ENCODE measurements at places on chromosomes 13 and 19.

GRCh38 chr19:33698576-33699435 lies 77.1 kb downstream of the CHST8 start:
- H3K27ac ChIP-seq, result no peak overlapping the region
- H3K36me3 ChIP-seq, result no peaks in the 10 kb centered on the region
- no peak for DNase-seq
- H3K4me3 ChIP-seq, result no peak overlapping the region

DNA sequence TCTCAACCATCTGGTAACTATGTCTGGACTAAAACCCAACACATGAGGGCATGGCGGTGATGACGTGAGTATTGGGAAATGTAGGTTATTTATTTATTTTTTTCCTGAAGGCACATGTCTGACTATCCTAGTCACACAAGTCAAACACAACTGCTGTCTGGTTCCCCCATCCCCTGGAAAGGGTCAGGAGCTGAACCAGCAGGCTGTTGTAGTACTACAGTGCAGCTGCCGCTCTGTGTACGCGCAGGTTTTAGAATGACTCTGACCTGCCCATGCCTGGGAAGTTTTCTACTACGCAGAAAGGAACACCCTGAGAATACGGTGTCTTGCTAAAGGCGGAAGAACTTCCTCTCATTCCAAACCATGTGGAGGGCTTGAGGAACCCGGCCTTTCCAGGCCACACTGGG lies 1.2 kb downstream of the SLC7A1 start:
- H3K4me1 ChIP-seq, result peaks cover 33% of the 10 kb centered on the region
- H3K27me3 ChIP-seq, result no peaks in the 10 kb centered on the region
- H3K4me3 ChIP-seq, result peak overlapping the region; percentile 95
- peak overlapping the region; percentile 98 for H3K27ac ChIP-seq
- no peak for DNase-seq
- H3K36me3 ChIP-seq, result no peaks in the 10 kb centered on the region

GRCh38 chr19:35585848-35586247 lies at the start of gene PMIS2:
TSS of gene PMIS2 (plus strand) at chr19:35586173. CDS start at chr19:35586260, 87 bp downstream.
- no peaks in the 10 kb centered on the region for H3K27me3 ChIP-seq
- no peaks in the 10 kb centered on the region for H3K36me3 ChIP-seq
- no peak within 1 kb of the TSS for H3K4me3 ChIP-seq

- no peaks in the 10 kb centered on the region for H3K4me1 ChIP-seq
- no peaks in the 10 kb centered on the region for H3K36me3 ChIP-seq
- H3K27me3 ChIP-seq, result no peaks in the 10 kb centered on the region
- DNase-seq, result no peak
Observed at GRCh38 chr19:32200312-32201038, 144.9 kb upstream of the ZNF507 start.

DNA sequence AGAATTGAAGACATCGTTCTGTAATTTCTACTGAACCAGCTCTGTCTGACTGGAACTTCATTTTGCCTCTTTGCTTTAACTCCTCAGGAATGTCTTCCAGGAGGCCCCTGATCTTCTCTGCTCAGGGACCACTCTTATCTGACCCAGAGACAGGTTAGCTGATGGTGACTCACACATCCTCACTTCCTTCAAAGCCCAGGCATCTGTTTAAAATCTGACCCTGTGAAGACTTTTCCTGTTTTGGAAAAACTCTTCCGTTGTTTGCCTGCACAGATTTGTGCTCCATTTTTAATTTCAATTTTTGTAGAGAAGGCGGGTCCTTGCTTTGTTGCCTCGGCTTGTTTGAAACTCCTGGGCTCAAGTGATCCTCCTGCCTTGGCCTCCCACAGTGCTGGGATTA lies 1.6 kb downstream of the ARL11 start:
- H3K4me1 ChIP-seq, result peaks cover 9% of the 10 kb centered on the region
- H3K27me3 ChIP-seq, result no peaks in the 10 kb centered on the region
- DNase-seq, result no peak
- H3K36me3 ChIP-seq, result no peaks in the 10 kb centered on the region
- no peak overlapping the region for H3K4me3 ChIP-seq
- no peak overlapping the region for H3K27ac ChIP-seq

DNA sequence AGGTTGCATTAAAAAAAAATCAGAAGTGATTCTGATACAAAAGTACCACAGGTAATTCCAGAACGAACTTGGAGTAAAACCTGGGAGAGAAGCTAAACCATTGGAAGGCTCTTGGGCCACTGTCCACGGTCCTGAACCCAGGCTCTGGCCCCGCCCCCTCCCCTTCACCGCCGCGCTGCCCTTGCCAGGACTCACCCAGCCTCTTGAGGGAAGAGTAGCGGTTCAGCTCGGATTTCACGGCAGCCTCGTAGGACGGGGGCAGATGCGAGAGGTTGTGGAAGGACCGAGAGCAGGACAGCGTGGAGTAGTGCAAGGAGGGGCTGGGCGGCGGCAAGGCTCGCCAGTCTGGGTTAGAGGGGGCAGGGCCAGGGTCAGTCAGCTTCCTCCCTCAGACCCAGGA lies 5.7 kb downstream of the SHISA7 start:
- peaks cover 20% of the 10 kb centered on the region for H3K4me1 ChIP-seq
- H3K27me3 ChIP-seq, result peaks cover 17% of the 10 kb centered on the region
- DNase-seq, result no peak
- no peak overlapping the region for H3K4me3 ChIP-seq

DNA sequence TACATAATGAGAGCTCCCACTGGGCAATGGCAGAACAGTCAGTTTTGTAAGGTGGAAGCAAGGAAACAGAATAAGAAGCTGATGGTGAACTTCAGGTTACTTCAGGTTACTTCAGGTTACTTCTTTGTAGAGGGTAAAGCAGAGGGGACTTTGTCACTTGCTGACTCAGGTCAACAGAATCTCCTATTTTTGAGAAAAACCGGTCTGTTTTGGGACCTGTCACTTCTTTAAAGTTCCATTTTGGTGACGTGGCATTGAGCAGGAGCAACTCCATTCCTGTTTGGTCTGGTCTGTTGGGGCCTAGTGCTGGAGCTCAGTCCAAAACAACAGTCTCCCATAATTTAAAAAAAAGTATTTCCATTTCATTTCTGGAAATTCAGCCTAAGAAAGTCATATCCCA lies 29.7 kb downstream of the ATP11A start:
- no peak for DNase-seq
- H3K36me3 ChIP-seq, result no peaks in the 10 kb centered on the region
- H3K27ac ChIP-seq, result no peak overlapping the region
- peaks cover 16% of the 10 kb centered on the region for H3K4me1 ChIP-seq
- no peaks in the 10 kb centered on the region for H3K27me3 ChIP-seq

DNA sequence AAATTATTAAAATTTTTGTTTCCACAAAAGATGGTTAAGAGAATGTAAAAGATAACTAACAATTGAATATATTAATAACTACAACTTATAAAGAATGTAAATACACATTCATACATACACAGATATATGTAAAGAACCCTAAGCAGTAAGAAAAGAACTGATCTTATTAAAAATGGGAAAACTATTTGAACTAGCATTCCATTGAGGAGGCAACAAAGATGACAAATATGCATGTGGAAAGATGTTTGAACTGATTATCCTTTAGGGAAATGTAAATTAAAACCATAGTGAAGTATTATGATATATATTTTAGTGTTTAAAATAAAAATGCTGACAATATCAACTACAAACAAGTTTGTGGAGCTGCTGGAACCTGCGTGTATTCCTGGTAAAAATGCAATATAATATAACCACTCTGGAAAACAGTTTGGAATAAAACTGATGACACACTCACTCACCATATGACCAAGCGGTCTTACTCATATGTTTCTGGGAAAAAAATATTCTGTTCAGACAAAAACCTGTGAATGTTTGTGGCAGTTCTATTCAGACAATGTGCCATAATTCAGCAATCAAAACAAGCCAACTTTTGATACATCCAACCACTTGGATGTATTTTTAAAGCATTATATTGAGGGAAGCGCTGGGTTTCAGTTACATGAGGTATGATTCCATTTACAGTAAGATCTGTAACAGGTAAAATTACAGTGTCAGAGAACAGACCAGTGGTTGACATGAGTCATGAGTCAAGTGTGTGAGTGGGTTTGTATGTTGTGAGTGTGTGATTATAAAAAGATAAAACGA lies 694.4 kb upstream of the SLITRK5 start:
- H3K27ac ChIP-seq, result no peak overlapping the region
- H3K4me1 ChIP-seq, result no peaks in the 10 kb centered on the region
- H3K27me3 ChIP-seq, result no peaks in the 10 kb centered on the region
- H3K4me3 ChIP-seq, result no peak overlapping the region

DNA sequence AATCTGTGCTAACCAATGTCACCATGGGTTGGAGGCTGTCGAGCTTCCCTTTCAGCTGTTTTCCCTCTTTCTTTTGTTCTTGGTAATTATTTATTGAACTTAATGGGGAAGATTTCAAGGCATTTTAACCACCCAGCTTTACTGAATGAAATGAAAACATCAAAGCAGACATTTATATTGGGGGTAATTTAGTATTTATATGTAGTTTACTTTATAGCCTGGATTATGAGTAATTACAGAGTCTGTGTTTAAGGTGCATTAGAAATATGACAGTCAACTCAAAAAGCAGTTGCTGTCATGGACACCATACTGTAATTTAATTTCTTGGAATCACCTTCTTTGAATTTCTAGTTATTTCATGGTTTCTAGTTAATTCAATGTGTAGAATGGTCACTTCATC lies 42.0 kb downstream of the TNFRSF19 start:
- no peaks in the 10 kb centered on the region for H3K36me3 ChIP-seq
- H3K27ac ChIP-seq, result no peak overlapping the region

DNA sequence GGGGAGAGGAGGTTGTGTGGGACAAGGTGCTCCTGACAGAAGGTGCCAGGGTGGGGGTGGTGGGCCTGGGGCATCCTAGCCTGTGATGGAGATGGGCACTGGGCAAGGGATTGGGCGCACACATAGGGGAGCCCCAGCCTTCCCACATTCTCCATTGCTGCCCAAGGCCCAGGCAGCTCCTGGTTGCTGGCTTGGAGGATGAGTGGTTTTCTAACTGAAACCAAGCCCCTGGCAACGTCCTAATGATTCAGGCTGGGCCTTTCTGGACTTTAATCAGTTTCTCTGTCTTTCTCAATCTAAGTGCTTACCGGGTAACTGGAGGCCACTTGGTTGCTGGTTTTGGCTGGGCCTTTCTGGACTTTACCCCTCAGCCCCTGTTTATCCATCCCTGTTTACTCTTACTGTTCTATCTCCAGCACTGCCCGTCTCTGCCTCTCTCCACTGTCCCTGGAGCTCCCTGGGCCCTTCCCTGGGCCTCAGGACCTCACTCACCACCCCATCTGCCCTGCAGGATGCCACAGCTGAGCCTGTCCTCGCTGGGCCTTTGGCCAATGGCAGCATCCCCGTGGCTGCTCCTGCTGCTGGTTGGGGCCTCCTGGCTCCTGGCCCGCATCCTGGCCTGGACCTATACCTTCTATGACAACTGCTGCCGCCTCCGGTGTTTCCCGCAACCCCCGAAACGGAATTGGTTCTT lies 354 bp downstream of the CYP4F3 start:
- no peaks in the 10 kb centered on the region for H3K36me3 ChIP-seq
- no peak overlapping the region for H3K4me3 ChIP-seq
- no peak for DNase-seq
- H3K27ac ChIP-seq, result peak overlapping the region; percentile 37
- H3K27me3 ChIP-seq, result no peaks in the 10 kb centered on the region
- H3K4me1 ChIP-seq, result peaks cover 16% of the 10 kb centered on the region

- H3K27me3 ChIP-seq, result no peaks in the 10 kb centered on the region
- no peak overlapping the region for H3K27ac ChIP-seq
- H3K4me3 ChIP-seq, result no peak overlapping the region
- no peaks in the 10 kb centered on the region for H3K36me3 ChIP-seq
Observed at GRCh38 chr13:27853861-27854260, 61.6 kb downstream of the GSX1 start.

- H3K36me3 ChIP-seq, result no peaks in the 10 kb centered on the region
- no peak overlapping the region for H3K4me3 ChIP-seq
- DNase-seq, result no peak
- peak overlapping the region; percentile 45 for H3K27ac ChIP-seq
- peaks cover 46% of the 10 kb centered on the region for H3K4me1 ChIP-seq
Observed at GRCh38 chr19:6087074-6087571, 23.2 kb downstream of the RFX2 start.

DNA sequence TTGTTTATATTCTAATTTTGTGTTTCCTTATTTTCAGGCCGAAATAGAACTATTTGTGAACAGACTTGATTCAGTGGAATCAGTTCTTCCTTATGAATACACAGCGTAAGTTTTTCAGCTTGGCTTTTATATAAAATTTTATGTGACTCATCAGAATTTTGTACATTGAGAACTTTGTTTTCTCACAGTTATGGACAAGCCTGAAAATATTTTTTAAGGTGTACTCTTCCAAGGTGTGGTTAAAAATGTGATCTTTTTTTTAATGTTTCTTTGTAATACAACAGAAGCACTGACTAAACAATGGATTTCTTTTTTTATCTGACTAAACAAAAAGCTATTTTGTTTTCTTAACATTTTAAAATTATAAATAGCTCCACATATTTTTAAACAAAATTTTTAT lies 16.3 kb downstream of the TM9SF2 start:
- no peak for DNase-seq
- no peak overlapping the region for H3K4me3 ChIP-seq
- H3K27me3 ChIP-seq, result no peaks in the 10 kb centered on the region
- peaks cover 28% of the 10 kb centered on the region for H3K4me1 ChIP-seq
- H3K27ac ChIP-seq, result no peak overlapping the region

DNA sequence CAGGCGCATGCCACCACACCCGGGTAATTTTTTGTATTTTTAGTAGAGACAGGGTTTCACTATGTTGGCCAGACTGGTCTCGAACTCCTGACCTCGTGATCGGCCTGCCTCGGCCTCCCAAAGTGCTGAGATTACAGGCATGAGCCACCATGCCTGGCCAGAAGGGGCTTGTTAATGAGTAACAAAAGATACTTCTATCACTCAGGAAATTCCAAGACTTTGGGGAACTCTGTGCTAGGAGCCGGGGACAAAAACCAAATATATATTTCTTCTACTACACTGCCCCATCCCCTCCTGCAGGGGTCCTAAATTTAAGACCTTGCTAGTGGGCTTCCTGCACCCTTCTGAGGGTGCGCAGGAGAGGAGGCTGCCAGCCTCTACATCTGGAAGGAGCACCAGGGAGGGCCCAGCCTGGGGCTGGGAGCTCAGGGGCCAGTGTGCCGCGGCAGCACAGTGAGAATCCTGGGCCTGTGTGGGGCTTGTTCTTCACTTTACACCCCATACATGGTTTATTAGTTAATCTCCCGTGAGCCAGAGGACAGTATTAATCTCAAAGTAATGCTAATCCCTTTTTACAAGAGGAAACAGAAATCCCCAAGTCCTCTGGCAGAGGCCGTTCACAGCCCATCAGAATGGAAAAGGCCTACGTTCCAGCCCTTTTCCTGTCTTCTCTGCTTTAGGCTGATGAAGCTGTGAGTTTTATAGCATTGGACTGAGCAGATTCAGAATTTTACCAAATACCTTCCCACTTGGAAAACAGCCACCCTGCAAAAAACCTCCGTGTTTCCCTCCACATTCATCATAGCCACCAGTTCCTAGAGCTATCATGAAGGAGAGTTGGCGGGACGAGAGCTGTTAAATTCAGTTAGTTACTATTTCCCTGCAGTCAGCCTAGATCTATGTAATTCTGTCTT lies 44.4 kb upstream of the NPAS1 start:
- H3K4me1 ChIP-seq, result peaks cover 88% of the 10 kb centered on the region
- no peaks in the 10 kb centered on the region for H3K27me3 ChIP-seq
- H3K27ac ChIP-seq, result peak overlapping the region; percentile 76
- H3K4me3 ChIP-seq, result no peak overlapping the region
